ENCODE measurements at places on chromosomes 2 and 18.

- H3K36me3 ChIP-seq: no peaks in the 10 kb centered on the region
- no peak for DNase-seq
- no peak overlapping the region for H3K27ac ChIP-seq
- no peak overlapping the region for H3K4me3 ChIP-seq
These were observed 185.1 kb upstream of the LHCGR start for GRCh38 chr2:48940606-48941005.

DNA sequence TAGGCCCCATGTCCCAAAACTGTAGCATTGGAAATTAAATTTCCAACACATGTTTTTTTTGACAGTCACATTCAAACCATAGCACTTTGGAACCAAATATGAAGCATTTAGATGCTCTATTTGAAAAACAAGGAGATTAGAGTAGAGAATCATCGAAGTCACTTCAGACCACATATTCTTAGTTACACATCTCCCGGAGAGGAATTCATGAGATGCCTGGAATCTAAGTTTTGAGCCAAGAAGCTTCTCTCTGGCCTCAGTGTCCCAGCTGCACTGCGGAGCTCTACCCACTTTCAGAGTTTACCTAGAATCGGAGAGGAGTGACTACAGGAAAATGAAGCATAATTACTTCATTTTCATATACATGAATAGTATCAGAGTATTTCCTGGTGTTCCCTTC is 385.9 kb downstream of the TNS1 start:
- H3K4me3 ChIP-seq: no peak overlapping the region
- H3K27me3 ChIP-seq: no peaks in the 10 kb centered on the region
- no peak for DNase-seq

DNA sequence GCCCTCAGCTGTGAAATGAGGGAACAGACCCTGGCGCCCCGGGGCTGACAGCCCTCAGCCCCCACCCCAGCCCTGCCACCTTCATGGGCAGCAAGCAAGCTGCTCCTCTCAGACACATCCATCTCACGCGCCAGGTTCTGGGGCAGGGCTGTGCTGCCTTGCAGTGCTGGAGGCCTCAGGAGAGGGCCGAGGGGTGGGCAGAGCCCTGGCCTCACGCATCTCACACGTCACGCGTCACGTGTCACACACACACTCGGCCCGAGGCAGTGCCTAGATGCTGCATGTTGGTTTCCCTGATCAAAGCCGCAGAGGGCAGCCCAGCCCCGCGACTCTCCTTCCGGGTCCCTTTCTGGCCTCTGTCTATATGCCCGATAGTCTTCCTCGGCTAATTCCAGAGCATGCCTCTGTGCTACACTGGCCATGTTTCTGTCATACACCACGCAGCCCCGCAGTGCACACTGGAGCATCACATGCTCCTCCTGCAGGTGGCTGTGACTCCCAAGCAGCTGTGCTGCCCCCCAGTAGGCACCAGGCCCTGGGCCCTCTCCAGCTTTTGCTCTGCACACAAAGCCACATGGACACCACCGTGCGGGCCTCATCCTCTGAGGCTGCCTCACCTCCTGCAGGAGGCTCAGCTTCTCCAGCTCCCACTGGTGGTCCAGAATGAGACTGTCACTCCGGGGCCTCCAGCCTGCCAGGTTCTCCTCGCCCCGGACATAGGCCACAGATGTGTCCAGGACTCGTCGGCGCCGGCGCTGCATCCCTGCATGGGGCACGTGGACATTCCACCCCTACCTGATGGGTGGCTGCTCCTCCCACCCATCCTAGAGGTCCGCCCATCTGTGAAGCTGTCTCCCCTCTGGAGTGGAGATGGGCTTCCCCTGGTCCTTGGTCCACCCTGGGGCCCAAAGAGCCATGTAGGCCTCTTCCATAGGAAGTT is 31.4 kb downstream of the AQP12A start:
- H3K27ac ChIP-seq: no peak overlapping the region
- no peaks in the 10 kb centered on the region for H3K4me1 ChIP-seq
- H3K36me3 ChIP-seq: no peaks in the 10 kb centered on the region
- DNase-seq: no peak
- no peak overlapping the region for H3K4me3 ChIP-seq

GRCh38 chr2:57760381-57760801 is 286.2 kb upstream of the VRK2 start:
- H3K27ac ChIP-seq: no peak overlapping the region
- H3K4me3 ChIP-seq: no peak overlapping the region
- no peaks in the 10 kb centered on the region for H3K36me3 ChIP-seq
- no peaks in the 10 kb centered on the region for H3K27me3 ChIP-seq
- DNase-seq: no peak
- peaks cover 15% of the 10 kb centered on the region for H3K4me1 ChIP-seq

DNA sequence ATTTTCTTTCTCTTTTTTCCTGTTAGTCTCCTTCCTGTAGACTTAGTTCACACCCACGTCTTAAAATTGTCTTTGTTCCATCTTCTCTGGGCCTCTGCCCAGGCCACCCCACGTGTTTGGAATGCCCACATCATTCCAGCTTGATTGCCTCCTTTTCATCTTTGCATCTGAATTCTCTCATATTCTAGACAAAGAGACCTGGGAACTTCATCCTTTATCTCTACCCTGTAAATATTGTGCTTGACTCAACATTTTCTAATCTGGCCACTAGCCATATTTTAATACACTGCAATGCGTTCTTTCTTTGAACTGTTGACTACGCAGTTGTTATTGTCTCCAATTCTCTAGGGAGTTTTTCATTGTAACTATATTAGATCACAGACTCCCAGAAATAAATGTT is 187.5 kb upstream of the NRXN1 start:
- no peaks in the 10 kb centered on the region for H3K36me3 ChIP-seq
- no peak for DNase-seq
- no peaks in the 10 kb centered on the region for H3K27me3 ChIP-seq
- no peaks in the 10 kb centered on the region for H3K4me1 ChIP-seq
